ENCODE measurements at places on chromosomes 5 and 9.

GRCh38 chr5:78601559-78602314, 46.8 kb downstream of the LHFPL2 start:
- DNase-seq, result no peak

GRCh38 chr9:82332774-82333152, 344.2 kb downstream of the SPATA31D1 start:
- no peak for DNase-seq

- DNase-seq, result no peak
These were observed 26.0 kb downstream of the SERINC5 start for GRCh38 chr5:80229902-80230255.

- DNase-seq, result no peak
These were observed 361.2 kb upstream of the DMAC1 start for GRCh38 chr9:8160787-8161186.

- no peak for DNase-seq
These were observed 365.2 kb downstream of the GADD45G start for GRCh38 chr9:89969881-89970639.

- DNase-seq, result no peak
These were observed 46.6 kb downstream of the PPIP5K2 start for GRCh38 chr5:103166706-103167105.

DNA sequence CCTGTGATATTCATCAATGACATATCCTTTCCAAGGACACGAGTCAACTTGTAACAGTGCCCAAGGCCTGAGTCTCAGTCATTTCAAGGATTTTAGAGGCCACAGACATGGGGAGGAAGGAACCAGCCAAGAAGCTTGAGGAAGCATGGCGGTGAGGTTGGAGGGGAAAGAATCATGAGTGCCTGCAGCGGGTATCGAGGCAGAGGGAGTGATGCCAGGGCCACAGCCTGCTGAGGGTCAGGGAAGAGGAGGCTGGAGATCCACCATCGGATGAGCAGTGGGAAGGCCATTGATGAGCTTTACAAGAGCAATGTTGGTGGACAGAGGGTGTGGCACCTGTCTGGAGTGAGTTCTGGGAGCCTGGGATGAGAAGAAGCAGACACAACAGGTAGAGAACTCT, 88.5 kb upstream of the IER5L start:
- no peak for DNase-seq

DNA sequence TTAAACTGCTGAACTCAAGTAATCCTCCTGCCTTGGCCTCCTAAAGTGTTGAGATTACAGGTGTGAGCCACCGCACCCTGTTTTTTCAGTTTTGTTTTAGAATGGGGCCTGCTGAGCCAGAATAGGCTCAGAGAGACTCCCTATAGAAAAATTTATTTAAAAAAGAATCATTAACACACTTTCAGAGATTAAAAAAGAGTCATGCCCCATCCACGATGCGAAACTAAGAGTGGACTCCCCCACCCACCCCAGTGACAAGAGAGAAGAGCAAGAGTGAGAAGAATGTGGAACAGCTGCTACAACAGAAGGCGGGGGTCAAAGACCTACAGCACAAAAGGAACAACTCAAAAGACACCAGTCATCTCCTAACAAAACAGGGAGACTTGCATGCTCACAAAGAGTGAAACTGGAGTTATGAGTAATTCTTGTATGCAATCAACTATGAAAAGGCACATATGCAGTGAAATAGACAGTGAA, 47.2 kb downstream of the GLDC start:
- no peak for DNase-seq

DNA sequence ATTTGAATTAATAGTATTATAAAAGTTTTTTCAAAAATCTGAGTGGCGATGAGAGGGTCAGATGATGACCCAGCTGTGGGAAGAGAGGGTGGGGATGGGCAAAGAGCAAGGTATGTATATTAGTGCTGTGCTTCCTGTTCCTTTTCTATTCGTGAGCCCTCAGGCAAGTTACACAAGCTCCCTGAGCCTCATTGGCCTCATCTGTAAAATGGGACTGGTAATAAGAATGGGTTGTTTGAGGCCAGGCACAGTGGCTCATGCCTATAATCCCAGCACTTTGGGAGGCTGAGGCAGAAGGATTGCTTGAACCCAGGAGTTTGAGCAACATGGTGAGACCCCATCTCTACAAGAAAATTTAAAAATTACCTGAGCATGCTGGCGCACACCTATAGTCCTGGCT, 24.0 kb upstream of the MLANA start:
- no peak for DNase-seq

- DNase-seq, result no peak
These were observed 74.6 kb downstream of the USP20 start for GRCh38 chr9:129909851-129910250.

- no peak for DNase-seq
These were observed 126.0 kb upstream of the IRX2 start for GRCh38 chr5:2877522-2877921.

GRCh38 chr9:27945386-27945785, 372.1 kb upstream of the C9orf72 start:
- DNase-seq, result no peak

GRCh38 chr9:133667759-133668450, 31.7 kb downstream of the DBH start:
- DNase-seq, result no peak

DNA sequence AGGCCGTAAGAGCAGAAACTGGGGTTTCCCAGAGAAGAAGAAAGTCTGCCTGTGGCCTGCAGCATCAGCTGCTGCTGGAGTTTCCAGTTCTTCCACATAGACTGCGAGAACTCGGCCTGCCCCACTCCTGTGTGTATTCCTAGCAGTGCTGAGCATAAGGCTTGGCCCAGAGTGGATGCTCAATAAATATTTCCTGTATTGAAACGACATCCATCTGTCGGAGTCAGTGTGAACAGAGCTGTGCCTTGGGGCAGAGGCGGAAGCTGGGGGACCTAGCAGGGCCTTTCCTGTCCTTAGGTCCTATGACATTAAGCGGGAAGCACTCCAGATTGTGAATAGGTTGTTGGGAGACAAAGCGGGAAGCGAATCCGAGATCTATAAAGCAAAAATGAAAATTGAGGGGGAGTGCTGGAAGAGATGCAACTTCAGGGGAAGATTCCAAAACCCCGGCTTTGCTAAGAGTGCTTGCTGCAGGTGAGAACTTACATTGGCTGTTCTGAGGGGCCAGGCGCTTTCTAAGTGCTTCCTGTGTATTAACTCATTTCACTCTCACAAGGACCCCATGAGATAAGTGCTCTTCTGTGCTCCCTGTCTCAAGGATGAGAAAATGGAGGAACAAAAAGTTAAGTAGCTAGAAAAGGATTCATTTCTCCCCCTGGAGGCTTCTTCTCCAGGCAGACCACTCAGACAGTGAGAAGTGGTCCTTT, 76.1 kb upstream of the CXCL14 start:
- no peak for DNase-seq

DNA sequence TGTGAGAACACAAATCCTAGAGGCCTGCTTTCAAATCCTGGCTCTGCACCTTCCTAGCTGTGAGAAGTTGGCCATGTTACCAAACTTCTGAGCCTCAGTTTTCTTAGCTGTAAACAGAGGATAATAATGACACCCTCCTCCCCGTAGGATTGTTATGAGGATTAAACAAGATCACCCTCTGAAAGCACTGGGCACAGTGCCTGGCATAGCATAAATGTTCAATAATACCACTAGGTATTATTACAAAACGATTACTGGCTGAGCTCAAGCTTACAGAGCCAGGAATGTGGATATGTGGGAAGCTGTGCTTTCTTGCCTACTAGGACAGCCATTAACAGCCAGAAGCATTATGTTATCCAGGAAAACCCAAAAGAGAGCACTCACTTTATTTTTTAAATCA, 30.8 kb upstream of the POU4F3 start:
- no peak for DNase-seq

DNA sequence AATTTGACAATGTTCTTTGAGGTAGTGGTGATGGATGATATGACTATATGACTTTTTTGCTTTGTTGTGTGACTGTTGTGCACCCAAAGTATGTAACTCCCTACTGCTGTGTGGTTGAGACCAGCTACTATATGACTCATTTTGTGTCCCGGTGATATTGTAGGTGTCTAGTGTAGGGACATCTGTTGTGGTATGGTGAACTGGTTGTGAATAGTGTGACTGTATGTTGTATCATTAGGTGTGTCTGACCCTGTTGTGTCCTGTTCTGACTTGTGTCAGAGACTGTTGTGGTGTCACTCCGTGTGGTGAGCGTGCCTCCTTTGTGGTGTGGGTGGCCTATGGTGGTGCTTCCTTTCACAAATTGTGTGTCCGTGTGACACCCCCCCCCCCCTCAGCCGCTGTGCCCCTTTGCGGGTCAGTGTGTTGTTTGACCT, 11.2 kb upstream of the CXXC5 start:
- DNase-seq, result no peak

- no peak for DNase-seq
These were observed 30.2 kb downstream of the GOLGA2 start for GRCh38 chr9:128245421-128246151.

DNA sequence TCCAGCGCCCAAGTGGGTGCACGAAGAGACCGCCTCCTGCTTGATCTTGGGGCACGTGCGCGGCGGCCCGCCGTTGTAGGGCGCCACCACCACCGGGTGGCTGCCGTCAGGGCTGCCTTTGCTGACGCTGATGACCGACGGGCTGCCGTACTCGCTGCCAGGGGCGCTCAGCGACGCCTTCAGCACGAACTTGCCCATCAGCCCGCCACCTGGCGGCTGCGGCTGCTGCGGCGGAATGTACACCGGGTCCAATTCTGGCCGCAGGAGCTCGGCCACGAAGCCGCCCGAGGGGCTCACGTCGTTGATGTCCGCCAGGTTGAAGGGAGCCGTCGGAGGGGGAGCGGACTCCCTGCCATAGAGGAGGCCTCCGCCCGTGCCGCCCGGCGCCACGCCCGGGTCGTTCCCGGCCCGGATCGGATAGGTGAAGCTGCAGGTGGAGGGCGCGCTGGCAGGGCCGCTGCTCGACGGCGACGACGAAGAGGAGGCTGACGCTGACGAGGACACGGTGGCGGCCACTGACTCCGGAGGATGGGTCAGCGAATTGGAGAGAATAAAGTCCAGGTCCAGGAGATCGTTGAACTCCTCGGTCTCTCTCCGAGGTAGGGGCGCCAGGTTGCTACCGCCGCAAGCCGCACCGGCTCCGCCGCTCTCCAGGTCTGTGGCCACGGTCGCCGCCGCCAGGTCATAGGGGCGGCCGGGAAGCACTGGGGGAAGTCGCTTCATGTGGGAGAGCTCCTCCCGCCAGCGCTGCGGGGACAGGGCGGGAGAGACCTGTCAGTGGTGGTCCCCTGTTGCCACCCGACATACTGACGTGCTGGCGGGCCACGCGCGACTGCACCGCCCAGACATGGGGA, 1.8 kb downstream of the KLF4 start:
- no peak for DNase-seq

GRCh38 chr5:43638546-43638945, 35.6 kb downstream of the NNT start:
- DNase-seq, result no peak

DNA sequence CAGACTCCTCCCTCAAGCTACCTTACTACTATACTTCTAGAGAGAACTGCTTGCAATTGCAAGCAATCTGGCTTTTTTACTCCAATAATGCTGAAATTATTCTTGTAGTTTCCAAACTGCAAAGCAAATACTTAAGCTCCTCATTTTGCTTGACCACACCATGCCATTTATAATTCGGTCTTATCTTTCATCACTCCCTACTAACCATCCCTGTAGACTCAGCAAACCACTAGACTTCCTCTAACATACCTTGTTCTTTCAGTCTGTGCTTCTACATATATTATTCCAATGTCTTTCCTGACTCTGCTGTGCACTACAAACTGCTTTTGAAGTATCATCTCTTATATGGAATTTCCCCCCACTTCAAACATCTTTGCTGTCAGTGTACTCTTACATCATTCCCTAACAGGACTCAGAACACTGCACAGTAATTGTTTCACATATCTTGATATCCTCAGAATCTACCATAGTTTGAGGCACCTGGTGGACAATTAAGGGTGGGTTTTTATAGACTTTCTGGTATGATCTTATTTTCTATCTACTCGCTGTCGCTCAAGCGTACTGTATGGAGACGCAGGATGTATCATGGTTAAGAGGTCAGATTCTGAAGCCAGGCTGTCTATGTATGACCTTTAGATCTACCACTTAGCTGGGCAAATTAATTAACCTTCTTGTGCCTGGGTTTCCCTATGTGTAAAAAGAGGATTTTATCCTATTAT, 2.8 kb downstream of the IL6ST start:
- no peak for DNase-seq

DNA sequence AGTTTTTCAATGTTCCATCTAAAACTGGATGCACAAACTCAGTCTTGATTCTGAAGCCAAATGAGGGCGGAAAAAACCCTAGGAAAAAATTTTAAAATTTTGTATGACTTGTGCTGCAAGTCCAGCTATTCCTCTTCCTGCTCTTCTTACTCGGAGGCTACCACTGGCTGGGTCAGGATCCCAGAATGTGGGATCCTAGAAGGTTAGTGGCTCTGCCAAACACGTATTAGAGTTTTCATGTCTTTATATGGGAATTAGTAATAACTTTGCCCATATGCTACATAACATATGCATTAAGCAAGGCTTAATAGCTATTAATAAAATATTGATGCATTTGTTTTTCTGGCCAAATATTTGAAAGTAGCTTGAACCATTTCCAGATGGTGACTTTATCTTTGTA, 458.3 kb downstream of the AGTPBP1 start:
- no peak for DNase-seq

GRCh38 chr9:127711831-127712274, 3.6 kb downstream of the PTRH1 start:
- DNase-seq, result no peak

DNA sequence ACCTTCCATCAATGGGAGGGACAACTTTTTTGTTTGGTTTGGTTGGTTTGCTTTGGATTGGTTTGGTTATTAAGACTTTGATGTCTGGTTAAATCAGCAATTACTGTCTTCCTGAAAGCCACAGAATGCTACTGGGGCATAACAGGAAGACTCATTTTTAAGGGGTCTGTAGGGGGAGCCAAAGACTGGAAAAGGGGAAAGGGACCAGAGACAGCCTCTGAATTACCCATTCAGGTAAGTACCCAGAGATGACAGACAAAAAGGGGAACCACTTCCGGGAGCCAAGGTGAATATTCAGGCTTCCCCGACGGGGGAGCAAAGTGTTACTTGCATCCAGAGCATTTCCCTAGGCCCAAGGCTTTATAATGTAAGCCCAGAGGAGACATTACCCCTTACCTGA, 4.6 kb upstream of the FEM1C start:
- no peak for DNase-seq

DNA sequence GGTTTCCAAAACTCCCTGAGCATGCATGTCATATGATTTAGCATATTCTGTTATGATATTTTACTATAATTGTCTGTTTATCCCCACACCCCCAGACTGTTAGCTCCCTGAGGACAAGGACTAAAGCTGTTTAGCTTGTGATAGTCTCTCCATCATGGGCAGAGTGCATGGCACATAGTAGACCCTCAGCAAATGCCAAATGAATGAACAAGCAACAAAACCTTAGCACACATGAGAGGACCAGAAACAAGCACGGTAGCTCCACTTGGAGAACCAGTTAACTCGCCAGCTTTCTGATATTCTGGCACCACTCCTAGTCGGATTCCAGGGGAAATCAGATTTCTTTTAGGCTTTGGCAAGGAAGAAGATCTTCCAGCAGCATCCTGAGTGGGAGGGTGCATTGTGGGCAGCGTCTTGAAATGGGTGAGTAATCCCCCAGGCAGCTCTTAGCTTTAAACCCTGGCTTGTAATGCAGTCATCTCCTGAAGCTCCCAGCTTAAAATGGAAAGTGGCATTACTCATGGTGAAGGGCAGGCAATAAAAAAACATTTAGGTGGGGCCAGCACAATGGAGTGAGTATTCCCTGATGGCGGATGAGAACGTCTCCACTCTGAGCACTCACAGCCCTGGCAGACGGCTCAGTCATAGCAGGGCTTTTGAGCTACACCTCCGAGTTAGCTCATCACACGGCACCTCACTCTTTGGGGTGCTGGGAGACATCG, 41.1 kb downstream of the FGF1 start:
- DNase-seq, result no peak

- no peak for DNase-seq
These were observed 98.9 kb upstream of the PHYKPL start for GRCh38 chr5:178331491-178331996.

All from activated naive CD4-positive, alpha-beta T cell (primary cell).